ENCODE measurements at places on chromosomes 2 and 18.

DNA sequence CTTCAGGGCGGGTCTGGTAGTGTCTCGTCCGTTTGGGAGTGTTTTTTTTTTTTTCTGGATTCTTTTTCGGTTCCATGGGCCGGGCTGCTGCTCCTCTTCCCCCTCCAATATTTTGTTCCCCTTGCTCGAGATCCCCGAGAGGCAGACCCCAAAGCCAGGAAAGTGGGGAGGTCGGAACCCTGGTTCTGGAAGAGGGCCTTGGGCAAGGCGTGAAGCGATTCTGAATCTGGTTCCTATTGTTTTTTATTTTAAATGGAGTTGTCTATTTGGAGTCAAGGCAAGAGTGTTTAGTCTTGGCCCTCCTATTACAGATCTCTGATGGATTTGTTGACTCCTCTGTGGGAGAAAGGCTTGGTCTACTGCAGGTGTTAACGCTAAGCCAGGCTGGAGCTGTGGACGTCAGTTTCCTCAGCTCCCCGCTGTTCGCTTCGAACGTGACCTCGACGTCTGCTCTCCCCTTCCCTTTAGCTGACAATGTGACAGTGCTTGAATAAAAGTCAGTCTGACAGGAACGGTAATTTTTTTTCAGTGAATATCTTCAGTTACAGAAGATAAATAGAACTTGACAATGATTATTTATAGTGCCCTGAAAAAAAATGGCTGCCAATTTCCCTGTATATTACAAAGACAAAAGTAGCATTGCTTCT lies 683 bp upstream of the DNAJC27 start:
- peak; percentile 41 for DNase-seq

GRCh38 chr2:231308631-231309428 lies 86.7 kb upstream of the B3GNT7 start:
- no peak for DNase-seq

DNA sequence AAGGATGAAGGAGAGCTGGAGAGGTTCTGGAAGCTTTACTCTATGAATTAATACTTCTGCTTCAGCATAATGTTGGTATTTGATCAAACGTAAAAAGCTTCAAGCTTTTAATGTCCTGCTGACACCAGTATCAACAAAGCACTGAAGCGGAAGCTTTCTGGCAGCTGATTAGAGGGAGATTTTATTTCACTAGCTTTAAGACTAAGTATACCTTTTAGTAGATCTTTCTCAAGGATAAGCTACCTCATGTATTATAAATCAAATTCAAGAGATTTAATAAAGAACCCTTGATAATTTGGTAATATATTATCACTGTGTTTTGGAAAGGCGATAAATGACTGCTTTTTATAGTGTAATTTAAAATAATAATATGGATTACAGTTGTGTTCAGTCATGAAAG lies 128.0 kb upstream of the CD302 start:
- no peak for DNase-seq

- peak; percentile 69 for DNase-seq
Observed at GRCh38 chr2:197255543-197255942, 55.0 kb downstream of the ANKRD44 start.

- DNase-seq, result no peak
Observed at GRCh38 chr2:241313543-241314095, 1.9 kb downstream of the HDLBP start.

- no peak for DNase-seq
Observed at GRCh38 chr2:151260573-151261230, 961 bp downstream of the RBM43 start.

- no peak for DNase-seq
Observed at GRCh38 chr2:67340133-67341011, 56.8 kb upstream of the ETAA1 start.

- DNase-seq, result no peak
Observed at GRCh38 chr2:43223521-43224001, 2.8 kb downstream of the ZFP36L2 start.

GRCh38 chr2:39549718-39550464 lies 112.8 kb upstream of the MAP4K3 start:
- no peak for DNase-seq

- no peak for DNase-seq
Observed at GRCh38 chr18:44170208-44170880, 510.3 kb upstream of the SETBP1 start.

- DNase-seq, result no peak
Observed at GRCh38 chr18:68083131-68083530, 566.6 kb upstream of the DSEL start.

- no peak for DNase-seq
Observed at GRCh38 chr2:221758076-221758475, 186.0 kb upstream of the EPHA4 start.

GRCh38 chr2:201470821-201471731 lies 19.5 kb downstream of the STRADB start:
- no peak for DNase-seq

DNA sequence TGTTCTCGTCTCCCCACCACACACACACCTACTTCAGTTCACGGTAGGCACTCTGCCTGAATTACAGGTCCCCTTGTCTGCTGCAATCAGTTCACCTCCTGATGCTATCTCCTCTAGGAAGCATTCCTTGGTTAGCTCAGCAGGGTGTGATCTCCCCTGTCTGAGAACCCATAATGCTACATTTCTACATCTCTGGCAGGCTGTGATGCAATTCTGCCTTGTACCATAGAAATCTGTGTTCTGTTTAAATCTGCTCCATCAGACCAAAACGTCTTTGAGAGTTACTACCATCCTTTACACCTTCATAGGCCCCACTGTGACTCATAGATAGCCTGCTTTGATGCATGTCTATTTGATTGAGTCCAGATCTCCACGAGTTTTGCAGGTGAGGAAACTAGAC lies 103.9 kb downstream of the TTC32 start:
- no peak for DNase-seq

DNA sequence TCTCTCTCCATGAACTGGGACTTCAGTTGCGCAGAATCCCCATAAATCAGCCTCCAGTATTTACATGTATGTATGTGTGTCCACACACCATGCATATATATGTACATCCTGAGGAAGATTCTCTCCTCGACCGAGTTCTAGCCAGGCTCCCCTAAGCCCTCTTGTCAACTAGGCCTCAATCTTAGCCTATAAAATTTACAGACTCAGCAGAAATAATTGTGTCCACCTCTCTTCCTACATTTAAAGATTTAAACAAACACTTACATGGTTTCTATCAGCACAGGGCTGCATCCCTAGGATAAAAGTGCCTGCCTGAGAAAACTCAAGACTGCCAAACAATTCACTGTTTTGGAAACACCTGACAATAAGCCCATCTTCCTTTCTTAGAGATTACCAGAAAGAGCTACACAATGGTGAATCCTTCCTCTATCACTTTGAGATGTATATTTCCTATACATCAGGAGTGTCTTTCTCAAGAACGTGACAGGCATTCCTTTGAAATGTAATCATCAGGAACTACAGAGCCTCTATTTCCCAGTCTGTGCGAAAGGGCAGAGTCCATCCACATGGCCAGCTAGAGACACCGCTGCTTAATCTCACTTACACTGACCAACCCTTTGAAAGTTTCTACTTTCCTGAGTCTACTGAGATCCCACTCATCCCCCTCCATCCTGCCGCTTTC lies 39.5 kb downstream of the ZNF519 start:
- no peak for DNase-seq

DNA sequence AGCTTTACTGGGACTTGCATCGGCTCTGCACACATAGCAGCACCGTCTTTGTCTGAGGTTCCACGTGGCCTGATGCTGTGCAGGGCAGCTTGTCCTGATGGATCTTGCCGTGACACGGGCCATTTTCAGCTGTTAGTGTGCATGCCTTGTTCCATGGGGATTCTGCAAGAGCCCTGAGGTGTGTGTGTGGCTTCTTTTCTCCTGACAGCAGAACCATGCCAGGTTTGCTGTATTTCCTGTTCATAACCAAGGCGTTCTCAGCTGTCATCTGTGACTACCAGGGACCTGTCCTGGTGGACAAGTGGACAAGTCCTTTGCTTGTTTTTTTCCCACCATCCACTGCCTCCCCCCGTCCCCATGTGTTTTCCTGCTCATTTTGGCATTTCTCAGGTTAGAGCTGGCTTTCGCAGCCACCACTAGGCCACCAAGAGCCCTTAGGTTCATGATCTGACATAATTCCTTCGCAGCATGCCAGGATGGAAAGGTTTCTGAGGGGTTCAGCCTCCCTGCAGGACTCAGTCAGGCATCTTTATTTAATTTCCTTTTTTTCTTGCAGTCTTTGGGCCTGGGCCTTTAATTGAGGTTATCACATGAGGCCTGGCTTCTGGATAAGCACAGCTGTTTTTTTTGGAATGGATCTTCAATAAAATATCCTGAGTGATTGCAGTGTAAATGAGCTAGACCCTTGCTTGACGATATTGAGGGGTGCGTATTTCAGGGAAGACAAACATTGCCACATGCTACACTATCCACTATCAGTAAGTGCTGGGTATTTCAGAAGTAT lies 139.4 kb downstream of the NCK2 start:
- DNase-seq, result no peak

- no peak for DNase-seq
Observed at GRCh38 chr2:139613264-139613663, 833.1 kb upstream of the NXPH2 start.

DNA sequence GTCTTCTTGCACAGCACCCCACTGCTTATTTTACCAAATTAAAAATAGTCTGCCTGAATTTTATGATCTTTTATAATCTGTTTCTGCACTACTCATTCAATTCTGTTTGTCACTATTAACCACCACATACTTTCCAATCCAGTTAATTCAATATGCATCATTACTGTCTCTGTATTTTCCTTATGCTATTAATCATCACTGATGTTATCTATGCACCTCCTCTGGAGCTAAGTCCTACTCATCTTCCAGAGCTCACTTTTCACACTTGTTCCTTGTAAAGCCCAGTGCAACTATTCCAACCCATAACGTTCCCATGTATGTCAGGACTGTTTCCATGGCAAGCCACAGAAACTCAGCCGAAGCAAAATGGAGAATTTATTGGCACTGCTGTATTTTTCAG lies 713.6 kb downstream of the PLCL1 start:
- DNase-seq, result no peak

- DNase-seq, result no peak
Observed at GRCh38 chr2:240203031-240203787, 62.8 kb upstream of the OTOS start.

GRCh38 chr2:237097326-237097910 lies 11.7 kb downstream of the COPS8 start:
- no peak for DNase-seq

- DNase-seq, result no peak
Observed at GRCh38 chr2:71901466-71901865, 246.2 kb downstream of the CYP26B1 start.

- DNase-seq, result no peak
Observed at GRCh38 chr2:30978854-30979253, 159.4 kb downstream of the GALNT14 start.

GRCh38 chr2:144071461-144071860 lies 448.5 kb downstream of the ZEB2 start:
- no peak for DNase-seq

All from memory B cell (primary cell).